ENCODE measurements at places on chromosomes 11 and 22.

DNA sequence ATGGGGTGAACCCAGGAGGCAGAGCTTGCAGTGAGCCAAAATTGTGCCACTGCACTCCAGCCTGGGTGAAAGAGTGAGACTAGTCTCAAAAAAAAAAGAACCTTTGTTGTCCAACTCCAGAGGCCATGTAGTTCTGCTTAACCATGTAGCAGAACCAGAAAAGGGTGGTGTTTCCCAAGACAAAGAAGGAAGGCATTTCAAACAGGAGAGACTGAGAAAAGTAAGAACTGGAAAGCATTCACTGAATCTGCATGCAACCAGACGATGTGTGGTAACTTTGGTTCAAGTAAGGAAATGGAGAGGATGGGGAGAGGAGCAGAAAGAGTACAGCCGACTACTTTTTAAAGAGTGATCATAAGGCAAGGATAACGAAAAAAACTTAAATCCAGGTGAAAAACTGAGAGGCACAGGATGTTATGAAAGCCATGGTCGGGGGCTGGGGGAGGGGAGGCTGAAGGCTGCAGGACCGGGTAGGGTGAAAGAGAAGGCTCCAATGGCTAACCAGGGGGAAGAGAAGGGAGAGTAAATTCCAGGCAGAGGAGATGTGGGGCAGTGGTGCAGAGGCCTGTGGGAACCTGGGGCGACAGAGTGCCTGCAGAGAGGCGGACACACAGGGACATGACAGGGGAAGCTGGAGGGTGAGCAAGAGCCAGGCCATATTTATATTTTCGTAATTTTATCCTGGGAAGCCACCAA is 48.8 kb downstream of the MAPK1 start:
- DNase-seq: no peak

DNA sequence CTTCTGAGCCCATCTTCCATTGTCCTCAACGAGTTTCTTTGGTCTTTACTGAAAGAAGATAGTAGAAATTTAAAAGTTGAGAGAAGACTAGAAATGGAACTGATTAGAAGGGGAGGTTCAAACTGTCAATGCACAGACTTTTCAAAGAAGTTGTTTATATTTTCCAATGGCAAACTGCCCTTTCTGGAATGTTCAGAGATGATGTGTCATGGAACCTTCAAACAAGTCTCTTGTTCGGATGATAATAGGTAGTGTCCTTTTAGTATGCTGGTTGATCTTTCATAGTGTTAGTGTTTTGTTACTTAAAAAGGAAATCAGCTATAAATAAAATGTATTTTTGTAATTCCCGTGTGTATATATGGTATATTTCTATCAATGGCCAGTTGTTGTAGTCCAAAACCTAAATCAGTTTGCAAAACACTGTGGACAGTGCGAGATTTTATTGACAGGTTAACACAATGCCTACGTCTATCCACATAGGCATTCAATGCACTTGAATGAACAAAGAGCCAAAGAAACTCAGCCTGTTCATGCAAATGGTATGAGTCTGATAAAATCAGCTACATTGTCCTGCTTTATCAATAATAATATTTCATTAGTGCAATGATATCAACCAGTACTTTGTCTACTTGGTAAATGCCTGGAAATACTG is 30.9 kb downstream of the C11orf91 start:
- no peak for DNase-seq

DNA sequence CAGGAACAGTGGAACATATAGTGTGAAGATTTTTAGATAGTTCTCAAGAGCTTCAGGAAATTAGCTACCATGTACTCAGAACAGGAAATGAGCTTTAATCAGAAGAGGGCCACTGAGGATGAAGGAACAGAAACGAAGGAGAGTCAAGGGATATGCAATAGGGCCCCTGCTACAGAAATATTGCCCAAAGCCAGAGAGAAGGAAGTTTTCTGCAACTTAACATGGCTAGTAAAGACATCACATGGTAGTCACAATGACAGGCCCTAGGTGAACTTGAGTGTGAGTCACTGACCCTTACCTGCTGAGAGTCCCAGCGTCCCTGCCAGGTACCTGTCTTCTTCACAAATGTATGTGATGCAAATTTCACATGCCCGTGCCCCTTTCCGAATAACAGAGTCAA is 25.2 kb upstream of the CARD16 start:
- no peak for DNase-seq

DNA sequence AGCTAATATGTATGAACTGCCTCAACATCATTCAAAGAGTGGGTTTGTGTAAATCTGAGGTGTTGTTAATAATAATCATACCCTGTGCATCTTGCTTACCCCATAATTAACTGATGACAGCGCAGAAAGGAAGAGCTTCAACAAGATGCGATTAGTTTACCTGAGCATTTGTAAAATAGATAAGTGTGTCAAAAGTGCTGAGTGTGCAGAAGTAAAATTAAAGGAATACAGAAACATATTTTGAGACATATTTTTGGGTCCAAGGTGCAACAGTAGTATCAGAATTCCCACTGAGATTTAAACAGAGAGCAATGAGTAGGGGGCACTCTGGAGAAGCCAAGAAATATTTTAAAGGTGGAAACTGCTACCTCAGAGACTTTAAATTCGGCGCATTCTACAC is 6.1 kb downstream of the BLID start:
- no peak for DNase-seq

- DNase-seq: no peak
Observed at GRCh38 chr11:116342148-116342547, 430.6 kb downstream of the BUD13 start.

DNA sequence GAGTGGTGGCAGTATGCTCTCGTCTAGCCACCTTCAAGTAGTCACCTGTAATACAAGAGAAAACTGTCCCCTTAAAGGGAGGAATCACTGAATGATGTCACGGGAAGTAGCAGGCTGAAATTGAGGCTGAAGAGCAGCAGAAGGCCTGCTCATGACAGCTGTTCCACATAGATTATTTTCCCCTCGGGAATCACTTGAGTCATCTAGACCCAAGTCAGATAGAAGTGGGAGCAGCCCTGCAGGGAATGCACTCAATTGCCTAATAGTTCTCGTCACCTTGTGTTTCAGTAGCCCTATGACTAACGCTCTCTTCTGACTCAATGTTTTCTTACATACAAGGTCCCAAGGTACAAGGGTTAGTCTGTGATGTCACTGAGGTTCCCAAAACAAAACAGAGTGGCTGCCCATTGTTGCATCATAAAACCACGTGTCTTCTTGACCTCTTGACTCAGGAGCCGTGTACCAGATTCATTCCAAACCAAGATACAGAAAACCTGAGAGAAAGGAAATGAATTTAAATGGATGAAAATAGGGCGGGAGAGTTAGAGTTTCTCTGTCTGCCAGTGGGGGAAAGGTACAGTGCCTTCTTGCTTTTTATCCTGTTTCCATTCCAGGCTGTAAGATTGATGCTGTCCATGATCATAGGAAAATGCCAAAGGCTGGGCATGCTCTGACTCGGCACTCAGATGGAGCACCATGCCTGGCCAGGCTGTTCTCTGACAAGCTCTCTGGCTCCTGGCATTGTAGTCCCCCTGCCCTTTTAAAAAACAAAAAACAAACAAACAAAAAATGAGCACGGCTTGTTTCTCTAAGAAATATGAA is 21.6 kb upstream of the C11orf96 start:
- no peak for DNase-seq

- DNase-seq: no peak
Observed at GRCh38 chr11:22976146-22976545, 115.9 kb upstream of the CCDC179 start.

GRCh38 chr11:10379871-10380568 is 75.0 kb upstream of the AMPD3 start:
- DNase-seq: no peak

DNA sequence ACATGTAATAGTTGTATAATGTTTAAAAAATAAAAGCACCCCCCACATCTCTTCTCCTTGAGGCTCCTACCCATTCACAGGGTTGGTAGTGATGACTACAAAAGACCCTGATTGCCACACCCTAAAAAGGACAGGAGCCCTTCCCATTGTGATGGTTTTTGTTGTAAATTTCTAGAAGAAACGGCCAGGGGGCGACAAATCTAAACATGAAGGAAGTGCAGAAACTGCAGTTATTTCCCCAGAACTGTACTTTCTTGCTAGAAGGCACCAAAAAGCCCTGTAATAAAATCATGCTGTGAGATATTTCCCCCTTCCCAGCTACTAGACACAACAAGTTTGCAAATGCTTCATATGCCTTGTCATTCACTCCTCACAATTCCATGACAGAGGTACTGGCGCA is 10.8 kb downstream of the PRR5L start:
- DNase-seq: peak; percentile 17

GRCh38 chr22:50683086-50683993 is 10.7 kb downstream of the SHANK3 start:
- no peak for DNase-seq

DNA sequence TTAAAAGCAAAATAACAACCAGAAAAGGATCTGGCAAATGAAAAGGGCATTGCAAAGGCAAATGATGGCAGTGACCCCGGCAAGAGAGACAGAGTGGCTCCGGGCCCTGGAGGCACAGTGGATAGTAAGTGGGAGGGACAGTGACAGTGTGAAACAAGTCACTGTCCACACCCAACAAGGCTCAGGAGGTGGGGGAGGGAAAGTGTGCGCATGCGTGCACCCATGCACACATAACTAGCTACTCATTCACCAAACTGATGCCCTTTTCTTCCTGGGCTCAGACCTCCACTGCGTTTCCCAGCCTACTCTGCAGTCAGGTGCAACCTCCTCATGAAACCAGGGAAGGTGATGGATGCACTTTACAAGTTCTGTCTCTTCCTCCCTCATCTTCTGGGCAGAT is 108.4 kb downstream of the SHANK2 start:
- no peak for DNase-seq

DNA sequence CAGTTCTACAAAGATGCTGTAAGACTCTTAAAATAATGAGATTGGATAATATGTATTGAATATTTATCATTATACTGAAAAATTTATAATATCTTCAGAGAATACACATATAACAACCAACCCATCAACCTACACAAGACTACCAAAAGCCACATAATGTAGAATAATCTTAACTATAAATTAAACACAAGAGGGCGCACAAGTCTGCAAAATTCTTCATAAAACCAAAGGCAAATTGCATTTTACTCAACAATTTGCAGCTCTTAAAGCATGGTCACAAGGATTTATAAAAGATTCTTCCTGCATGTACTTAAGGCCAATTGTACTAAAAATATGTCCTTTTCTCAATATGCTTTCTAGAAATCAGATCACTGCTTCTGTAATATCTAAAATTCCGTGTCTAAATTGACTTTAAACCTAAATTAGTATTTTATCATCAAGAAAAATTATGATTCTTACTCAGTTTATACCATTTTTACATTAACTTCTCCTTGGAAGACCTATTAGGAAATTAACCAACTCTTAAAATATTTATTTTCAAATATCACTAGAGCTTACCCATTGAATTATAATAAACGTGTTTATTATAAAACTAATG is 79.0 kb downstream of the TTC28 start:
- peak; percentile 74 for DNase-seq

DNA sequence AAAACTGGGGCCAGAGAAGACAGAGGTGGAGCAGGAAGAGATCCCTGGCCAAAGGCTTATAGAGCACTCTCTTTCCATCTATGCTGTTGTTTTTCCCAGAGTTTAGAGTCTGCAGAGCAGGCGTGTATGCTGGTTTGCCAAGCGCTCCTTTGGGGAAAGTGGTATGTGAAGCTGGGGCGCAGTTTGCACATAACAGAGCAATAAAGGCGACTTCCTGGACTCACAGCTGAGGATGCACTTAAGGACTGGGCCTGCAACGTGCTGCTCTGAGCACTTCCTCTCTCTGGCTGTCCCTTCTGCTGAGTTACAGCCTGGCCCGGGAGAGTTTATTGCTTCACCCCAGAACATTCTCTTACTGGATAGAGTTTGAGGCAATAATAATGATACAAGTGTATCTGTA is 41.7 kb downstream of the THAP12 start:
- no peak for DNase-seq

- peak; percentile 87 for DNase-seq
Observed at GRCh38 chr11:75022759-75023396, 34.1 kb downstream of the NEU3 start.

DNA sequence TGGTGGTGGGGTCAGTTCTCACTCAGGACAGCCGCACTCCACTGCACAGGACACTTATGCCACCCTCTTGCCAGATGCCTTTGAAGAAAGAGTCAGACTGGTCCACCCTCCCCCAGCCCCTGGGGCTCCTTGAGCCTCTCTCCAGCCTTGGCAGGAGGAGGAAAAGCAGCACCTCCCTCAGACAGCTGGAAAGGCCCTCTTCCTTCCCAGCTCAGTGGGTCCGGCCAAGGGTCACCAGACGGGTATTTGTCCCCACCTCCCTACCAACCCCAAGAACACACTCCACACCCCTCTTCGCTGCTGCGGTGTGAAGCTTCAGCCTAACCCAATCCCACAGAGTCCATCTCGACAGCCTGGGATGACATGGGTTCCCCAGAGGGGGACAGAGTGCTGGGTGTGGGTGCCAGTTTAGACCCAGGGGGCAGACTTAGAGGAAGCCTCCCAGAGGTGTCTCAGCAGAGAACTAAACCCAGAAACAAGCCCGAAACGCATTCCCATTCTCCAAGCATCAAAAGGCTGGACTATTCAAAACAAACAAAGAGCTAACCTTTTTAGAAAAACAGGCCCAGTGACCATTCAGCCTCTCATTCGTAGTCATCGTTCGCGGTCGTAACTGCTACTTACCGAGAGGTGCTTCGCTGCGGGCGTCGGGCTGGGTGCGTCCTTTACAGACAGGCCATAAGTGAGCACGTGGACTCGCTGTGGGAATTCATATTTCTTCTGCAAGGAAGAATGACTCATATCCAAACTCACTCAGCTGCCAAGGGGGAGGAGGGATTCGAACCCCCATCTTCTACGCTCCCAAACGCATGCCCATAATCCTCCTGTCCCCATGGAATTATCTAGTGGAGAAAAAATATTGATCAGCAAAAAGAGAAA is 57.5 kb upstream of the ANO1 start:
- no peak for DNase-seq

- peak; percentile 4 for DNase-seq
Observed at GRCh38 chr11:36390963-36391471, 94.9 kb downstream of the PRR5L start.

GRCh38 chr11:38005597-38005996 is 1407.6 kb upstream of the RAG2 start:
- no peak for DNase-seq

- no peak for DNase-seq
Observed at GRCh38 chr11:129734654-129735053, 81.0 kb upstream of the TMEM45B start.

- DNase-seq: no peak
Observed at GRCh38 chr22:49235463-49236300, 592.0 kb downstream of the BRD1 start.

DNA sequence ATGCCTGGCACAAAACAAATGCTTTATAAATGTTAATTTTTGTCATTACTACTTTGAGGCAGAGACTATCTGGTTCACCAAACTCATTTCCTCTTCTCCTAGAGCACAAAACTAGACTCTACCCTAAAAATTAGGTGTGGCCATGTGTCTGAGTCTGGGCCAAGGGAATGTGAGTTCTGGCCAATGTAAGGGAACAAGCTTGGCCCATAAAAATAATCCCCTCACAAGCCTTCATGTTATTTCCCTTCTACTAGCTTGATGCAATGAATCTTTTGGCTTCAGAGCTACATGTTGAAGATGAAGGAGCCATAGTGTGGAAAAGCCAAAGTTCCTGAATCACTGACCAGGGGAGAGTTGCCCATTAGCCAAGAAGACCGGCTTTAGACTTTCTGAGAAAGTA is 406.5 kb upstream of the CCDC90B start:
- DNase-seq: no peak

GRCh38 chr22:36874736-36875135 is 13.9 kb downstream of the NCF4 start:
- DNase-seq: no peak

Data from cerebellar cortex (tissue), 1 donor.